ENCODE measurements at places on chromosomes 6 and 20.

- DNase-seq: no peak
Measured at GRCh38 chr6:135306166-135306565, 125.1 kb downstream of the MYB start.

DNA sequence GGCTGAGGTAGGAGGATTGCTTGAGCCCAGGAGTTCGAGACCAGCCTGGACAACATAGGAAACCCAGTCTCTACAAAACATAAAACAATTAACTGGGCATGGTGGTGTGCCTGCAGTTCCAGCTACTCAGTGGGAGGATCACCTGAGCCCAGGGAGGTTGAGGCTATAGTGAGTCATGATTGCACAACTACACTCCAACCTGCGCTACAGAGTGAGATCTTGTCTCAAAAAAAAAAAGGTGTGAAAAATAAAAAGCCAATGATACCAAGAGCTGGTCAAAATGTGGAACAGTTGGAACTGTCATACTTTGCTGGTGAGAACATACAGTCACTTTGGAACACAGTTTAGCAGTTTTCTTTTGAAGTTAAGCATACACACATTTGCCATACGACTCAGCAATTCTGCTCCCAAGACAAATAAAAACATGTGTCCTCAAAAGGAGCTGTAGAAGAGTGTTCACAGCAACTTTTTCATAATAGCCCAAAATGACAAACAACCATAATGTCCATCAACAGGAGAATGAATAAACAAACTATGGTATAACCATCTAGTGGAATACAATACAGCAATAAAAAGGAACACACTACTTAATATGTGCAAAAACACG, 21.6 kb upstream of the FKBP5 start:
- no peak for DNase-seq

DNA sequence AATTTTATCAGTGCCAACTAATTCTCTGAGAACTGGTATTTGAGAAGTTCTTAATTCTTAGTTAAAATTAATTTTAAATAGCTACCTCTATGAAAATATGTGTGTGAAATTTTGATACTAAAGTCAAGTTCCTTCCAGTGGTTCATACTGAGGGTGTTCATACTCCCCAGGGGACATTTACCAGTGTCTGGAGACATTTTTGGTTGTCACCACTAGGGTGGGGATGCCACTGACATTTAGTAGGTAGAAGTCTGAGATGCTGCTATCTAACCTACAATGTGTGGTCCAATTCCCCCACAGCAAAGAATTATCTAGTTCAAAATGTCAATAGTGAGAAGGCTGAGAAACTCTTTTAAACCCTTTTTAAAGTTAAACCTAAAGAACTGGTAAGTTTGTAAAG, 463.8 kb downstream of the ADGRB3 start:
- no peak for DNase-seq

GRCh38 chr20:58071298-58071697, 157.2 kb downstream of the ANKRD60 start:
- DNase-seq: no peak

- no peak for DNase-seq
Measured at GRCh38 chr20:1862663-1863053, 32.5 kb upstream of the SIRPA start.

GRCh38 chr6:125802943-125803377, 12.2 kb downstream of the NCOA7 start:
- DNase-seq: no peak

DNA sequence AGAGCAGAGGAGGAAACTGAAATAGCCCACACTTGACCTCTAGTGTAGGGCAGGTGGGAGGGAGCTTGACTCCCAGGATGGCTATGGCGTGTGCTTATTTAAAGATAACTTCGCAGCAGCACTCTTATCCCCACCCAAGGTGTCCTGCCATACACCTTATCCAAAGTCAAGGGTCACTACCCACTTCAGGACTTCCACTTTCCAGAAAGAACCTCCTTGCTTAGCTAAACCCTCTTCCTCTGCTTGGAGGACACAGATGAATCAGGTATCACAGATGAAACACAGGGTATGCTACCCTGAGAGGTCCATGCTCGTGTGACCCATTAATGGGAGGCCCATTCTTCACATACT, 2.3 kb downstream of the RIN2 start:
- no peak for DNase-seq

DNA sequence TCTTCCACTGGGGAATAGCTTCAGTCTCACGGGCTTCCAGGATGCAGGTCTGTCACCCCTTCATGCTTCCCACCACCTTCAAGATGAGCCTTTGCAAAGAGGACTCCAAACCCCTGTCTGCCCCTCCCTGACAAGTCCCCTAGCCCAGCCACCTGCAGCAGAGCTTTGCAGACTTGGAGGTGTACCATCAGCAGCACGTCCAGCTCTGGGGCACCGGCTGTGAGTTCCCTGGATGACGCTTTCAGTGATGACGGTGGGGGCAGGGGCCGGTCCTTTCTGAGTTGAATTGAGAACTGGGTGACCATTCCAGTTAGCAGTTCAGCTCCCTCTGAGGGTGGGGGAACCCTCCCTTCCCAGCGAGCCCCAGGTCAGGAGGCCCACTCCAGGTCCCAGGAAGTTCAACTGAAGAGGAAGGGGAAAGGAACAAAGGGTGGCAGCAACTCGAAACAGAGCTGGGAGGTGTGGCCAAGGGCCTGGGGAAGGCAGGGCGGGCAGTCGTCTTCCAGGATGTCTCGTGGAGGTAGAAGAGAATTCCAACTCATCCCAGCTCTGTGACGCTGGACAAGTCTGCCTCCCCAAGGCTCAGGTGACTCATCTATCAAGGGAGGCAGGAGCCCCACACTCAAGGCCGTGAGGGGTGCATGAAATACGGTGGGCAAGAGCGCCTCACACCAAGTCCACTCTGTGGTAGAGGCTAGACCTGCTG, 86.0 kb downstream of the PTPN1 start:
- DNase-seq: no peak

DNA sequence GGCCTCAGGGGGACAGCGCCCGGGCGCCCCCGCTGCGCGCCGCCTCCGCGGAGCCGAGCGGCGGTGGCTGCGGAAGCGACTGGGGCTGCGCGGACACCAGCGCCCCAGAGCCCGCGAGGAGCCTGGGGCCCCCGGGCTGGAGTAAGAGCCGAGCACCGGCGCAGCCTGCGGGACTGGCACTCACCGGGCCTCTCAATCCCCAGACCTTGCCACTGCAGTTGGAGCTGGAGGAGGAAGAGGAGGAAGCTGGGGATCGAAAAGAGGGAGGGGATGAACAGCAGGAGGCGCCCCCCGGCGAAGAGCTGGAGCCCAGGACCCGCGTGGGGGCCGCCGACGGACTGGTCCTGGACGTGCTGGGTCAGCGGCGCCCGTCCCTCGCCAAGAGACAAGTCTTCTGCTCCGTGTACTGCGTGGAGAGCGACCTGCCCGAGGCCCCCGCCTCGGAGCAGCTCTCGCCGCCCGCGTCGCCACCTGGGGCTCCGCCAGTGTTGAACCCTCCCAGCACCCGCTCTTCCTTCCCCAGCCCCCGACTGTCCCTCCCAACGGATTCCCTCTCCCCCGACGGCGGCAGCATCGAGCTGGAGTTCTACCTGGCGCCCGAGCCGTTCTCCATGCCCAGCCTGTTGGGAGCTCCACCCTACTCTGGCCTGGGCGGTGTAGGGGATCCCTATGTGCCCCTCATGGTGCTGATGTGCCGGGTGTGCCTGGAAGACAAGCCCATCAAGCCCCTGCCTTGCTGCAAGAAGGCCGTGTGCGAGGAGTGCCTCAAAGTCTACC, 590 bp downstream of the RNF217 start:
- no peak for DNase-seq

DNA sequence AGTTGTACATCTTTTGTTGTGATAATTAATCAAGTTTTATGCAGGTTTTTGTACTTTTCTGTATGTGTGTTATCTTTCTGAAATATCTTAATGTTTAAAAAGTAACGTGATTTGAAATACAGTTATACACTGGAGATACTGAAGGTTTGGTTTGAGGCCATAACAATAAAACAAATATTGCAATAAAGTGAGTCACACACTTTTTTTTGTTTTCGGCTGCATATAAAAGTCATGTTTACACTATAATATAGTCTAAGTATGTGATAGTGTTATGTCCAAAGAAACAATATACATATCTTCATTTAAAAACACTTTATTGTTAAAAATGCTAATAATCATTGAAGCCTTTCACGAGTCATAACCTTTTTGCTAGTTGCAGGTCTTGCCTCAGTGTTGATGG, 473.1 kb upstream of the GJE1 start:
- no peak for DNase-seq

DNA sequence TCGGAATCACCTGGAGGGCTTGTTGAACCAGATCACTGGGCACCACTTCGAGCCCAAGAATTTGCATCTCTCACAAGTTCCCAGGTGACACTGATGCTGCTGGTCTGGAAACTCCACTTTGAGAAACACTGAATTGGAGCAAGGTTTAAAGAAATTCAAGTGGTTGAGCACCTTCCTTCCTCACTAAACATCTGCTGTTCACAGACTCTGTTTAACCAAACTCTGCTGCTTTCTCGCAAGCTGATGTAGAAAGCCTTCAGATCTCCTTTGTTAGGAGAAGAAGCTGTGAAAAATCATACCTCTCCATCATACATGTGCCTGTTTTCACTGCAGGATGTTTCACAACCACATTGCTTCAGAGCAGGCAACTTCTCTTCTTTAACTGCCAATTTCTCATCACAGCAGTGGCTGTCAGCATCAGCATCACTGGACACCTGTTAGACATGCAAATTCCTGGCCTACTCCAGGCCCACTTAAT, 87.5 kb upstream of the TOP1 start:
- no peak for DNase-seq

DNA sequence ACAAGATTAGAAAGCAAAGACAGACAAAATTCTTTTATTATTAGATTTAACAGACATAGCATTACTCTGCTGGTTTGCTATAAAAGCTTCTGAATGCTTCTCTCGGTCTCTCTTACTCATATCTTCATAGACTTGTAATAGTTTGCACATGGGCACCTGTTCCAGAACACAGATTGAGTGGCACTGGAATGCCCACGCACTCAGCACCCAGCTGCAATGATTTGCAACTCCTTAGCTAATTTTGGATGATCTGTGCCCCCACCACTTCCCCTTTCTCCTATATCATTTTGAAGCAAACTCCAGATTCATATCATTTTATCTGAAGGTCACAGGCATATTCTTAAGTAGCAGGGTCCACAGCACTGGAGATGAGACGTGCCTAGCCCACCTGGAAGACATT, 148.8 kb downstream of the CFAP61 start:
- no peak for DNase-seq

DNA sequence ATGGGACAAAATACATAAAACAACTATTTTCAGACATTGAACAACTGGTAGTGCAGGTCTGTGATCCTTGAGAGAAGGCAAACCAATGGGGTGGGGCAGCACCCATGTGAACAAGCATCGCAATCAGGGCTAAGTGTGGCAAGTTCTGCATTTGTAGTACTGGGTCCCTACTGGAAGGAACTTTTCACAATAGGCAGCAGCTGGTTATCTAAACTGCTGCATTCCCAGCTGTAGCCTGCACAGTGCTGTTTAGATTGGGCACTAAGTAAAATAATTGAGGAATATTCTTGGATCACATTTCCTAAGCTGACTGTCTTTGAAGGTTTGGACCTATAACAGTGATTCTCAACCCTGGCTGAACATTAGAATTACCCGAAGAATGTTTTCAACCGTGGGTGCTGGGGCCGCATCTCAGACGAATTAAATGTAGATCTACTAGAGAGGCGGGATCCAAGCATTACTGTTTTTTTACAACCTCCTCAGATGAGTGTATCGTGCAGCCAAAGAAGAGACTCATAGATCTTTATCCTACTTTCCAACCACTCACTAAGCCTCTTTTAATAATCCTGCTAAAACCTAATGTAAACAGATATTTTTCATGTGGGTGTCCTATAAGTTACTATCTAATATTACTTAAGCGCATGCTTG, 12.4 kb upstream of the MAP3K4 start:
- DNase-seq: no peak

GRCh38 chr6:10425176-10425974, 10.5 kb upstream of the TFAP2A start:
- DNase-seq: no peak

DNA sequence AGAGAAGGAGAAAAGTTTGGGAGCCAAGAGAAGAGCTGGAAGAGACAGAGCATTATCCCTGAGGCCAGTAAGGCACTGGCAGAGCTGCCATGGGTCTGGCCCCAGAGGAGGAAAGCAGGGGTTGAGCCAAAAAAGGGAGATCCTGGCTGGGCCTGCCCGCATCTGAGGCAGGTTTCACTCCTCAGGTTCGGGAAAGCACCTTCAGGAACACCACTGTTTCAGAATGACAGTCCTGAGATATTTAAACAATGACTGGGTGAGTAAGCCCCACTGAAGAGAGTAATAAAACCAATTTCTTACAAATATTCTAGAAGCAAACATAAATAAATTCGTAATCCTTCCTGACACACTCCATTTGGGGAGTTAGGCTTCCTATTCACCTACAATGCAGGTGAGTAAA, 152.2 kb downstream of the BACH2 start:
- no peak for DNase-seq

GRCh38 chr6:20205722-20206161, 6.5 kb downstream of the MBOAT1 start:
- DNase-seq: no peak

- no peak for DNase-seq
Measured at GRCh38 chr6:163876391-163876790, 461.9 kb downstream of the QKI start.

DNA sequence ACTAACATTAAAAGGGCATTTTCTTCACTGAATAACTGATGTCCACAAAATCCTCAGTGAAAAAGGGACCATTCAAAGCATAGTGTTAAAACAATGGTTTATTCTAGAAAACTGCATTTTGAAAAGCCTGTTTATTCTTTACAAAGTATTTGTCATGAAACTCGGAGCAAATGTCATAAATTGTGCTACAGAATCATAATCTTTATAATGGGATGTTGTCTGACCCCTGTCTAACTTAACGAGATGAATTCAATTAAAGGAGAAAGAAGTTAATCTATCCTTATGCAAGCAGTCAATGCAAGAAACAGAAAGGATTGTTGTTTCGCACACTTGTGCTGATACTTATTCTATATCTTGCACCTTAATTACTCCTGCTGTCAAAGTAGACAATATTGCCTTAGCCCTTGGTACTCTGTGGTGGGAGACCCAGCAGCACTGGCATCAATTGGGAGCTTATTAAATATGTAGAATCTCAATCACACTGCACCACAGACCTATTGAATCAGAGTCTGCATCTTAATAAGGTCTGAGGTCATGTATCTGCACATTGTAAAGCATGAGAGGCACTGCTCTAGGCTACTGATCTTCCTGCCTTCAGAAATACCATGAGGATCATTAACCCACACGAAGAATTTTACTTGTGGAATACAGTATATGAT, 708.3 kb downstream of the HDGFL1 start:
- DNase-seq: no peak

DNA sequence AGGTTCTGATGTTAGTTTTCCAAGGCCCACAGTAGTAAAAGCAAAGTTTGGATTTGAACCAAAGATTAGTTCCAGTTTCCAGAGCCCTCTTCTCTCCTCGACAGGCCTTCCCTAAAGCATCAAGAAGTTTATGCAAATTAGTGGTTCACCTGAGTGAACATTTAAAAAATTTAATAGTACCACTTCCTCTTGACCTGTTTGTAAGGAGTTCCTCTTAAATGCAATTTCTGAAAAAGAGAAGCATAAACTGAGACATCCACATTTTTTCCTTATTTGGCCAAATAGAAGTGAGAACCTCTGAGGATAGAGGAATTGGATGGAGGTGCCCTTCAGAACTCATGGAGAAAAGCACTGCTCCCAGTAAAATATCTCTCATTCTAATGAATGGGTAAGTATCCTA, 1.2 kb upstream of the DSE start:
- DNase-seq: no peak
